ENCODE measurements at places on chromosomes 3 and 15. TPM values are rescaled to one million over a fixed set of nuclear protein-coding genes. Genes with fewer than 3 reads are reported as not detected.

SLC2A2 gene
- not detected for total RNA-seq

RARRES1 gene
- 3.7 TPM for total RNA-seq

CLDN1 gene
- total RNA-seq = 0.59 TPM

CEP19 gene
- total RNA-seq = 9.4 TPM

KBTBD13 gene
- not detected for total RNA-seq

ACSBG1 gene
- total RNA-seq = 0.24 TPM

PPP1R14D gene
- not detected for total RNA-seq

IDH3A gene
- 54.9 TPM for total RNA-seq

SEMA5B gene
- total RNA-seq = not detected

KNG1 gene
- total RNA-seq = not detected

TRNT1 gene
- 18.1 TPM for total RNA-seq

AGTR1 gene
- total RNA-seq = 0.10 TPM

DNA sequence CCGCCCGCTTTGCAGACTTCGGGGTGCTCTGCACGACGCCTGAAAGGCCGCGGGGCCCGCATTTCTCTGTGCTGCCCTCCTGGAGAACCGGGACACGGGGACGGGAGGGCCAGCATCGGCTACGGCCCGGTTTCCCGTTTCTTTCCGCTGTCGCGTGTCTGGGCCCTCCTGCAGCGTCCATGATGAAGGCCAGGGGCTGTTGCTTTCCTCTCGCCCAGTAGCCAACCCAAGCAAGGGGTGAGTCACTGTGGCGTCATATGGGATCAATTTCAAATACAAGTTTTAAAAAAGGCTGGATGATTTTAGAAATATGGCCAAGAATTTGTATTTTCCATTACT, 435 bp downstream of the SLC35G2 start:
- DNase-seq = peak; percentile 73

- peak; percentile 24 for DNase-seq
Measured at GRCh38 chr3:53885239-53885638, 3.3 kb upstream of the ACTR8 start.

GRCh38 chr3:140599009-140599408, 78.9 kb upstream of the TRIM42 start:
- DNase-seq = no peak

GRCh38 chr3:182413061-182413460, 380.2 kb upstream of the ATP11B start:
- no peak for DNase-seq

- DNase-seq = peak; percentile 67
Measured at GRCh38 chr15:58438956-58439355, 7.2 kb downstream of the LIPC start.

- no peak for DNase-seq
Measured at GRCh38 chr15:68495221-68495950, 63.4 kb upstream of the ITGA11 start.

GRCh38 chr3:126490619-126491018, 14.9 kb upstream of the ZXDC start:
- no peak for DNase-seq

DNA sequence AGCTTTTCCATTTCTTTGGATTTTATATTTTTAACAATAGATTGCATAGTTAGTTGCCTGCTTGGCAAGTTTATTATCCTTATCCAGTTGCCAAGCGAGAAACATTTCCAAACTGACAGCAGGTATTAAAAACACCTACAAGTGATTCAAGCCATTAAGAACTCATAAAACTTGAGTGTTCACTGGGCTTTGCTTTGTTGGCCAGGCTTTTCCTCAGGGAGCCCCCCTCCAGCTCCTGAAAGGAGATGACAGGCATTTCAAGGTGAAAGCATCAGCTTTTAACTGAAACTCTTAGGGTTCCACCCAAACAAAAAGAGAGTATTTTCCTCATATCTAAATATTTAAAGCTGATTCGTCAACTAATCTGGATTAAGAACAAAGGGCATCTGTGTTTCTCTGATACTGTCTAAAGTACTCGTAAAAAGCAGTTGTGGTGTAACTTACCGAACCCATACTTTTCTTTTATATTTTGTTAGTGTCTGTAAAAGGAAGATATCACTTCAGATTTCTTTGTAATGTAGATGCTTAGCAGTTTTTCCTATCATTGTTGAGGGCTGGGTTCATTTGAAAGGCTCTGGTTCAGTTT, 363.4 kb downstream of the OTOL1 start:
- no peak for DNase-seq

DNA sequence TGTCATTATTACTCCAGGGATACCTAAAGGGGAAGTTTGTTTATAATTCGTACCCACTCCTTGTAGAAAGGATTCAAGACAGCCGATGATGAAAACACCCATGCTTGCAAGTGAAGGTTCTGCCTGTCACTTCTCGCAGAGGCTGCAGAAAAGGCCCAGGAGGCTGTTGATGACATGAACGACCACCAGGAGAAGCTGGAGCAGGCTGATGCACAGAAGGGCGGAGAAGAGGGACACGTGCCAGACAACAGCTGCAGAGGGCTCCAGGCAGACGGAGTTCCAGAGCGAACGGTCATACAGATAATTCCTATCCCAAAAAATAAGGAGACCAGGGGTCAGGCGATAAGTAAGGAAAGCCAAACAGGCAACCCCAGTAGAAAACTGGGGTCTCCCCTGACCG, 5.7 kb upstream of the DYNLT2B start:
- no peak for DNase-seq

- peak; percentile 44 for DNase-seq
Measured at GRCh38 chr3:106176734-106177133, 307.9 kb upstream of the CBLB start.

- no peak for DNase-seq
Measured at GRCh38 chr3:138355071-138355470, 6.7 kb downstream of the MRAS start.

GRCh38 chr15:77784361-77785292, 151.9 kb upstream of the LINGO1 start:
- peak; percentile 10 for DNase-seq

DNA sequence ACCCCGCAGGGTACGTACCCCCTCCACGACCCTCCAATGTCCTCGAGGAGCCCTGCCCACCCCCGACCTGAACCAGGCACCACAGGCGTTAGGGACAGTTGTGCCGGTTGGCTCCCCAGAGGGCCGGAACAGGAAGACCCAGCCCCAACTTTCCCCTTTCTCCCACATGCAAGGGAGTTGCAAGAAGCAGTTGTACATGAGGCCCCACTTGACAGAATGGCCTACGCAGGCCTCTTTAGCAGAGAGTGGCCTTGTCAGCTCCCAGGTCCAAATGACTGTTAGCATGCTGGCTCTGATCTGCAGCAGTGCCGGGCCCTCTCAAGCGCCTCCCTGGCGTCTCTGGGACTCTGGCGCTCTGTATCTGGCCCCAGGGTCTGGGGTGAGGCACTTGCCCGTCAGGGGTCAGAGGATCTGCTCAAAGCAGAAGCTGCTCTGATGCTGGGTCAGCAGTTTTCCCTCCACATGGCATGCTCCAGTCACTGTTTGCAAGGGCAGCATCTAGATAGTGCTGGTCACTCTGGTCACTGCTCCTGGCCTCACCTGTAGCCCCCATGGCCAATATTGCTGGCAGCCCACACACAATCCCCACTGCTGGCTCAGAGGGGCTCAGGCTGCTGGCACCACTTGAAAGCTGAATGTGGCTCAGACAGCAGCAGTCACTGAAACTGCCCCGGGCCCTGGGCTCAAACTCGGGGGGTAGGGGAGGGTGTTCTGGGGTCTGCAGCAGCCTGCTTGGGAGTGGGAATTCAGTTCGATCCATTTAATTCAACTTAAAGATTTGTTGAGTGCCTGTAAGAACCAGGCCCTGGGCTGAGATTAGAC, 254.5 kb downstream of the FAM43A start:
- no peak for DNase-seq

- DNase-seq = no peak
Measured at GRCh38 chr3:177906578-177907229, 629.5 kb upstream of the KCNMB2 start.

GRCh38 chr3:110971010-110971601, 100.5 kb upstream of the NECTIN3 start:
- DNase-seq = no peak

DNA sequence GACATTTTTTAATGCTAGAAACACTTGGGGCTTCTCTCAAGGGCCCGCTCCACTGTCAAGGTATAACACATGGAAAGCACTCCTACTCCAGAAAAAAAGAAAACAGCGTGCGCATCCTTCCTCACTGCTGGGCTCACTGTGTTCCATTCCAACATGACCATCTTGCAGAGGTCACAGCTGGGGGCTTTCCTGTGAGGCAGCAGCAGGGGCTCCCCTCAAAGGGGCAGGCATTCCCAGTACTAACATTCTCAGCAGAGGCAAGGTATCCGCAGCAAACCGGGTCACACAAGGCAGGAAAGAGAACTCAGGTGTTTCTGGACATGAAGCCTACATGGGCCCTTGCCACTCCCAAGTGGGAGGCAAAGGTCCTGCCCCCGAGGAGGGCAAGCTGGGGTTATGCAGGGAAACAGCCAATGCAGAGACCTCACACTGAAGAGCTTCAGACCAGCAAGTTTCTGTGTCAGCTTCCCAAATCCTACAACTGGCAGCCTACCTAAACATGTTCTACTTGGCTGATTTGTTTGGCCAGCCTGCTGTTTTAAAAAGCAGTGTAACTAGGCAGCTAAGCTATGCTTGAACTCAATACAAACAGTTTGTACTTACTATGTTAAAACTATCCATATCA, 6.4 kb downstream of the BDH1 start:
- DNase-seq = no peak

DNA sequence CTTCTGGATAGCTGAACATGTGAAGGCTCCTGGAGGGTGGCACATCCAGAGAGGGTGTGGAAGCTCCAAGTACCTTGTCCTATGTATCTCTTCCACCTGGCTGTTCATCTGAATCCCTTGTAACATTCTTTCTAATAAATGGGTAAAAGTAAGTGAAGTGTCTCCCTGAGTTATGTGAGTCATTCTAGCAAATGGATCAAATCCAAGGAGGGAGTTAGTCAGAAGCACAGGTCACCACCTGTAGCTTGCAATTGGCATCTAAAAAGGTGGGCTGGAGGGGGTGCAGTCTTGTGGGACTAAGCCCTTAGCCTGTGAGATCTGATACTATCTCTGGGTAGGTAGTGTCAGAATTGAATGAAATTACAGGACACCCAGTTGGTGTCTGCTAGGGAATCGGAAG, 71.0 kb downstream of the WWTR1 start:
- DNase-seq = peak; percentile 65

GRCh38 chr3:163462446-163462845, 1615.8 kb downstream of the SI start:
- DNase-seq = no peak

DNA sequence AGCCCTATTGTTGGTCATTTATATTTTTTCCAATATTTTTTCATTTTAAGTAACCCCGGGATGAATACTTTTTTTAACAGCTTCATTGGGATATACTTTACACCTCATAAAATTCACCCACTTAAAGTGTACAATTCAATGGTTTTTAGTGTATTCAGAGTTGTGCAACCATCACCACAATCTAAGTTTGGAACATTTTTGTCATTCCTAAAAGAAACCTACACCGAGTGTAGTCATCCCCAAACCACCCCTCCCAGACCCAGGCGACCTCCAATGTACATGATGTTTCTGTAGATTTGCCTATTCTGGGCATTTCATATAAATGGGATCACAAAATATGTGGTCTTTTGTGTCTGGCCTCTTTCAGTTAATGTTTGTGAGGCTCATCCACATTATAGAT, 118.3 kb upstream of the FRMD4B start:
- no peak for DNase-seq

DNA sequence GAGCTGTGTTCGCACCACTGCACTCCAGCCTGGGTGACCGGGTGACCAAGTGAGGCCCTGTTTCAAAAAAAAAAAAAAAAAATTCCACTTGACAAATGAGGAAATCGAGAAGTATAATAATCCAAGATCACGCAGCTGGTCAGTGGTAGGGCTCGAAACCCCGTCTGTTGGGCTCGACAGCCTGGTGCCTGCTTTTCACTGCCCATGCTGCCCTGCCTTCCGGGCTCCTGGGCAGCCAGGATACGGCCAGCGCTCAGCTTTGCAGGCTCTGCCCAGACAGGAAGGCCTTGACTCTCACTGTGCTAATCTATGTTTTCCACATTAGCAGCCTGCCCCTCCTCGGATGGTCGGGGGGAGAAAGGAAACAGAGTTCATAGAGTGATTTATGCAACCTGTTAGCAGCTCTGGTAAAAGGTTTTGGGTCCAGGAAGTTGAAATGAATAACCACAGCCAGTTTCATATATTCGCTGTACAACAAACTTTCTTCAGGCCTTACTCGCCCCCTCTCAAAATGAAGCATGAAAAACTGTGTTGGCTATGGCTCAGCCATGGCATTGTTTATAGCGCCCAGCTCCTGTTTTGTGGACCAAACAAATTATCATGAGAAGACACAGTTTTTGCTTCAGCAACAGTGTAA, 108.8 kb downstream of the XXYLT1 start:
- DNase-seq = no peak

DNA sequence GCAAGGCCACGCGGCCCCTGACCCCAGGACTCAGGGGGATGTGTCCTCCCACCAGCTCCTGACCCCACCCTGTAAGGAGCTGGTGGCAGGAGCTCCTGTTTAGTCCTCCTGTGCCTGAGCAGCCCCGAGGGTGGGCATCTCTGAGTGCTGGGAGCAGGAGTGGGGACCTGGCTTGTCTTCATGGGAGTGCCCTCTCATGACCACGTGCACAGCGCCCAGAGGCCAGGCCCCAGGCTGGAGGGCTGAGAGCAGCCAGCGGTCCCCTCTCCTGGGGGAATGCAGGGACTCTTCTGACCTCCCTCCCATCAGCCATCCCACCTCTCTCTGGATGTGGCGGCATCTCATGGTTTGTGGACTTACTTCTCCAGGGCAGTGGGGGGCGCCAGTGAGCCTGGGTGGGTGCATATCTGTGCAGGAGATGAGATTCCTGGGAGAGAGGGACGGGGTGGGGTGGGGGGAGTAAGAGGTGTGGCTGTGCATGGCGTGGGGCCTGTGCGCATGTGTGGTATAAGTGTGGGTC, 205.6 kb downstream of the TBC1D2B start:
- DNase-seq = no peak

DNA sequence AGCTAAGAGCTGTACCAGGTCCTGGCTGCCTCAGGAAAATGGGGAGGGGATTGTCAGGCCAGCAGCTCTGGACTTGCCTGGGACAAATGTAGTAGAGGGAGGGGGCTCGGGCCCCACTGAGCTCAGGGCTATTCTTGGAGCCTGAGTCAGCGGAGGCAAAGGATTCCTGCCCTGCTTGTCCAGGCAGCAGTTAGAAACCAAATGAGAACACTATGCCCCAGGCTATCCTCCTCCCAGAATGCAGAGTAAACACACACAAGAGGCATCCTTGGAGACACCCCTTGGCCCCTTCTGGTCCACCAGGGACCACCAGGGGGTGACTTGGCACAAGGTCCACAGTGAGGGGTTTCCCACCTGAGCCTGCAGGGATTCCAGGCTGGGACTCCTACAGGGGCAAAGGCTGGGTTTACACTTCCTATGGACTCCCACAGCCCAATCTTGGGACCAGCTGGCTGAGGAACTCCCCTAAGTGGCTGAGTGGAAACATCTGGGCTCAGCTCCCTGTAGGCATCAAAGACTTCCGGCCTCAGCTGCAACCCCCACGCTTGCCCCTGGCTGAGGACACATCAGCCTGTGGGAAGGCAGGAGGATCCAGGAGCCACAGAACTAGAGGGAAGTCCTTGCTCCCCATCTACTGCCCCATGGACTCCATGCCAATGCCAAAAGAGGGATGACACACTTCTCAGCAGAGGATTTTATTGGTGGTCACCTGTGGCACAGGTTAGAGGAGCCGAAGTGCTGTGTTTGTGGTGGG, 3.4 kb upstream of the COL7A1 start:
- peak; percentile 100 for DNase-seq

- peak; percentile 7 for DNase-seq
Measured at GRCh38 chr3:73557986-73558726, 66.6 kb downstream of the PDZRN3 start.

Measured in RPMI7951 (cell line).